ENCODE measurements at places on chromosomes 6 and 20. TPM values are rescaled to one million over a fixed set of nuclear protein-coding genes. Genes with fewer than 3 reads are reported as not detected.
A peak's percentile ranks its signal among the peaks of the same experiment; 100 is the strongest.

- H3K36me3 ChIP-seq, result no peaks in the 10 kb centered on the region
- no peaks in the 10 kb centered on the region for H3K4me1 ChIP-seq
- no peak overlapping the region for H3K27ac ChIP-seq
- no peaks in the 10 kb centered on the region for H3K27me3 ChIP-seq
Observed at GRCh38 chr6:96104910-96105309, 89.1 kb downstream of the FUT9 start.

DNA sequence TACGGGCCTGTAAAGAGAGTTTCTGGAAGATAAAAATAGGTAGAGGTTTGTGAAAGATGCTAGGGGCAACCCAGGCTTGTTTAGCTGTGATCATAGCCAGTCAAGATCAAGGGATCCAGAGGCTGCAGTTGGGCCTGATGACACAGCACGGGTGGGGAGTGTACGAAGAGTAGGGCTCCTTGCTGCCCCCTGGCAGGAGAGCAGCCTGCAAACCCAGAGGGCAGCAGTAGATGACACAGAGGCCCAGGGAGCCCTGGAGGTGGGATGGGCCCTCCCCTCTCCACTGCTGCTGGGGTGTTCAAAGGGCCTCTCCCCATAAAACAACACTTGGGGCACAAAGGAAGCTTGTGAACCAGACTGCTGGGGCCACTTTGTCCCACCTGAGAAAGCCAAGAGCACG, 47.2 kb downstream of the VEGFA start:
- no peak overlapping the region for H3K4me3 ChIP-seq
- no peak overlapping the region for H3K27ac ChIP-seq
- DNase-seq, result no peak
- no peaks in the 10 kb centered on the region for H3K27me3 ChIP-seq

GRCh38 chr6:167760979-167761793, 65.5 kb upstream of the AFDN start:
- peak; percentile 86 for DNase-seq
- peak overlapping the region; percentile 57 for H3K27ac ChIP-seq
- H3K4me3 ChIP-seq, result no peak overlapping the region
- no peaks in the 10 kb centered on the region for H3K4me1 ChIP-seq

GRCh38 chr6:42791706-42792320, 10.0 kb downstream of the BICRAL start:
- H3K4me3 ChIP-seq, result no peak overlapping the region
- peaks cover 9% of the 10 kb centered on the region for H3K4me1 ChIP-seq
- no peaks in the 10 kb centered on the region for H3K36me3 ChIP-seq
- DNase-seq, result no peak

- H3K27ac ChIP-seq, result peak overlapping the region; percentile 90
- DNase-seq, result no peak
- H3K4me1 ChIP-seq, result no peaks in the 10 kb centered on the region
- no peaks in the 10 kb centered on the region for H3K27me3 ChIP-seq
Observed at GRCh38 chr6:35601331-35602132, 87.2 kb downstream of the FKBP5 start.

DNA sequence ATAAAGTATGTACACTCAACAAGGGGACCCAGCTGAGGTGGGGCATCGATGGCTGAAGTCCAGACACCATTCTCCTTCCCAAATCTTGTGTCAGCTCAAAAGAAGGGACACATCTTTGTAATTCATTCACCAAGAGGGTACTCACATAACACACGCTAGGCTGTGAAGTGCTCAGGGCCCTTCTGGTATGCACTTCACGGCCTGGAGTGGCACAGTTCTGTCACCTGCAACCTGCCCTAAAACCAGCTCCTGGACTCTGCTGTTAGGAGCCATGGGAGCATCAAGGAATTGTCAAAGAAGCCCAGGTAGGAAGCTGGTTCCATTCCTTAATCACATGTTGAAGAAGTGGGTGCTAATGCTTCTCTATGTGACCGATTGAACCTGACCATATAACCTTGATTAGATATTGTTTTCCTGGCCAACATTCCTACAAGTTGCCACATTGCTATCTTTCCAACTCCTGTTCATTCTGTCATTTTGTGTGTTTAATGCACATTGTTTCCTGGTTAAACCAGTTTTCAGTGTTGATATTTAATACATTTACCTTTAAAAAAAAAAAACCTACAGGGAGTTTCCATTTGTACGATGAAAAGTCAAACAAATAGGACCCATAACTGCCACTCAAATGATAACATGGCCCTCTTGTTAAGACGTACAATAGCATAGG, 127.3 kb downstream of the TNFRSF21 start:
- H3K27me3 ChIP-seq, result no peaks in the 10 kb centered on the region
- no peak overlapping the region for H3K4me3 ChIP-seq
- H3K4me1 ChIP-seq, result no peaks in the 10 kb centered on the region
- no peaks in the 10 kb centered on the region for H3K36me3 ChIP-seq
- no peak overlapping the region for H3K27ac ChIP-seq

- peaks cover 13% of the 10 kb centered on the region for H3K36me3 ChIP-seq
- no peaks in the 10 kb centered on the region for H3K4me1 ChIP-seq
- H3K4me3 ChIP-seq, result no peak overlapping the region
- DNase-seq, result no peak
- no peaks in the 10 kb centered on the region for H3K27me3 ChIP-seq
Observed at GRCh38 chr6:169778646-169779045, 27.2 kb downstream of the ERMARD start.

- H3K36me3 ChIP-seq, result peaks cover 4% of the 10 kb centered on the region
- H3K27me3 ChIP-seq, result no peaks in the 10 kb centered on the region
- peak; percentile 6 for DNase-seq
- H3K27ac ChIP-seq, result no peak overlapping the region
- H3K4me1 ChIP-seq, result no peaks in the 10 kb centered on the region
- H3K4me3 ChIP-seq, result no peak overlapping the region
Observed at GRCh38 chr20:63611646-63612045, 15.3 kb downstream of the GMEB2 start.

DNA sequence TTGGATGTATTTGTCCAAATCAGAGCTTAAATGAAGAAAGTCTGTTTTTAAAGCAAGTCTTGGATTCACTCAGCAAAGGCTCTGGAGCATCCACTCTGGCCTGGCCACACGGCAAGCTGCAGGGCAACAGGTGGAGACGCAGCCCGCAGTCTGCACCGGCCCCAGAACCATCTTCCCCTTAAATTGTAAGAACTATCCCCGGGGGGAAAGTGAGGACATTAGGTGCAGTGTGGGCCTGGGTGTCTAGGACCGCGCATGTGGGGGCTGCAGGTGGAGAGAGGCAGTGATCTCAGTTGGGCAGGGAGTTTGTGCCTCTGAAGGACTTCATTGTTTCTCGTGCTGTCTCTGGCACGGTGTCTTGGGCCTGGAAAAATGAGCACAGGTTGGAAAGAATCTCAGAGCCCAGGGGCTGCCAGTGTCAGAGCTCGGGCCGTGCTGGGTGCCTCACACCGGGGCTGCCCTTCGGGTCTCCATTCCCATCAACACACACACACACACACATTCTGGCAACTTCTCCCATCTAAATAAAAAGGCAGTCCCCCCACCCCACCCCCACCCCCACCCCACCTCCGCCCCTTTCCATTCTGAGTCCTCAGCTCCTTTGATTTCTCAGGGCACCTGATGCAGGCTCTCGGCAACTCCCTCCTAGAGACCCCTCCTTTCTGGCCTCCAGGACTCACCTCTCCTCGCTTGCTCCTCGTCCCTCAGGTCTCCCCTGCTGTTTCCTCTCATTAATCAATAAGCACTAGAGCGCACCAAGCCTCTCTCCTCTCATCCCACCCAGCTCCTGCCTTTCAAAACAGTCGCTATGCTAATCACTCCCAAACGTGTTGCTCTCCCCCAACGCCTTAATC, 48.4 kb downstream of the FOXF2 start:
- no peak overlapping the region for H3K4me3 ChIP-seq
- no peak overlapping the region for H3K27ac ChIP-seq
- H3K36me3 ChIP-seq, result no peaks in the 10 kb centered on the region
- no peak for DNase-seq

DNA sequence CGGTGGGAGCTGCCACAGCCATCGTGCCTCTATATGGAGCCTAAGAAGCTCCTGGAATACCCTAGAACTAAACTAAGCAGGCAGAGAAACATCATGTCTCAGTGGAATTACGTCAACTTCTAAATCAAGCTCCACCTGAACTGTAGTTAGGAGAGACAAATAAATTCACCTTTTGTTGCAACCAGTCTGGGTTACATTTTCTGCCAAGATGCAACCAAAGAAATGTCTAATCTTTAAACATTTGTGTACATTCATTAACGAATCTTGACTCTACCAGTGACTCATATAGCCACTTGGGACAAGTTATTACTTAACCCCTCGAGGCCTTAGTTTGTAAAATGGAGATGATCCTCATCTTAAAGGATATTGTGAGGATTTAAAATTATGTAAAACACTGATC, 8.9 kb downstream of the PTPRK start:
- H3K27ac ChIP-seq, result peak overlapping the region; percentile 76
- H3K36me3 ChIP-seq, result no peaks in the 10 kb centered on the region
- H3K4me1 ChIP-seq, result no peaks in the 10 kb centered on the region
- no peak overlapping the region for H3K4me3 ChIP-seq

DNA sequence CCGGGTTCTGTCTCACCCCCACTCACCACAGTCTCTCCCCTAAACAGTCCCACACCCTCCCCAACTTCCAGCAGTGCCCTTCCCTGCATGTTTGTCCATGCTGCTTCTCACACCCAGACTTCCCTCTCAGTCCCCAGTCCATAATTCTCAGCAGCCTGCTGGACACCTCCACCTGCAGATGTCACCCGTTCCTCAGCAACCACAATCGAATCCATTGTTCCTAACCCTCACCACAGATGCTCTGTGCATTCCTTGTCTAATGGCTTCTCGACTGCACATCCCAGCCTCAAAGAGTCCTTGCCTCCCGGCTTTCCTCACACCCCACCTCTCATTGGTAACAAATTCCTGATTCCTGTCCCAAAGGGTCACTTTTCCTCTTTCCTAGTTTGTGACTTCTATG, 55.6 kb downstream of the GOPC start:
- no peak overlapping the region for H3K27ac ChIP-seq
- no peak for DNase-seq
- no peaks in the 10 kb centered on the region for H3K27me3 ChIP-seq
- H3K36me3 ChIP-seq, result peaks cover 2% of the 10 kb centered on the region
- no peak overlapping the region for H3K4me3 ChIP-seq
- peaks cover 8% of the 10 kb centered on the region for H3K4me1 ChIP-seq

DNA sequence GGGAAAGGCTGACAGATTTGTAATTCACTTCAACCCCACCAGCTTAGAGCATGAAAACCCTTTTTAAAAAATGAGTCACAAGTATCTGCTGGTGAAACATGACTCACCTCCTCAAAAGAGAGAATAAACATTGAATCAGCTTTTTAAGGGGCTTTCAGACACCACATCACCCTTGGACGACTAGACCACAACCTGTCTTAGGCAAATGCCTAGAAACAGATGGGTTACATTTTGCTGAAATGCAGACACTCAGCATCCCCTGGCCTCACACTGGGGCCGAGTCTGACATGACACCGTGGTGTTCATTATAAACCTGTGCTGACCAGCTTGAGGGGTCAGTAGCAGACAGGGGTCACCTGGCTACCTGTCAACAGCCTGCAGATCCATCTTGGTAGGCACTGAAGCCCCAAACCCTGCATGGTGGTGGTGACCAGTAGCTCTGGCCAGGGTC, 175.3 kb upstream of the CST7 start:
- H3K27me3 ChIP-seq, result no peaks in the 10 kb centered on the region
- no peak overlapping the region for H3K4me3 ChIP-seq
- no peaks in the 10 kb centered on the region for H3K4me1 ChIP-seq
- H3K27ac ChIP-seq, result no peak overlapping the region
- H3K36me3 ChIP-seq, result no peaks in the 10 kb centered on the region

GRCh38 chr20:8658103-8658502, 410.8 kb upstream of the PLCB4 start:
- no peak overlapping the region for H3K4me3 ChIP-seq
- H3K36me3 ChIP-seq, result no peaks in the 10 kb centered on the region
- no peak for DNase-seq
- no peak overlapping the region for H3K27ac ChIP-seq
- H3K27me3 ChIP-seq, result no peaks in the 10 kb centered on the region

- no peaks in the 10 kb centered on the region for H3K27me3 ChIP-seq
- no peak overlapping the region for H3K4me3 ChIP-seq
- no peaks in the 10 kb centered on the region for H3K36me3 ChIP-seq
- no peak for DNase-seq
- no peak overlapping the region for H3K27ac ChIP-seq
- peaks cover 23% of the 10 kb centered on the region for H3K4me1 ChIP-seq
Observed at GRCh38 chr6:134896910-134897309, 53.0 kb downstream of the ALDH8A1 start.

DNA sequence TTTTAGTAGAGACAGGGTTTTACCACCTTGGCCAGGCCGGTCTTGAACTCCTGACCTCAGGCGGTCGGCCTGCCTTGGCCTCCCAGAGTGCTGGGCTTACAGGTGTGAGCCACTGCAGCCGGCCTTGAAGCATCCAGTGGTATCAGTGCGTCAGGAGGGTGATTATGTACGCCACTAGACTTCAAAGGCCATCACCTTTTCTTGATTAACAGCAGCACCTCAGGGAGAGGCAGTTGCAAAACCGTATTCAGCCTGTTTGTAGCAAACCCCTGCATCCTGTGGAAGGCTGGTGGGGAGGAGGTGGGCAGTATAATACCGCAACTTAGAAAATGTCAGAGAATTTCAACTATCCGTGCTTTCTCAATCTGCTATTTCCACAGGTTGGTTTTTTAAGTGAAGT, 27.3 kb upstream of the SHLD1 start:
- H3K27ac ChIP-seq, result no peak overlapping the region
- no peak overlapping the region for H3K4me3 ChIP-seq
- no peaks in the 10 kb centered on the region for H3K36me3 ChIP-seq

DNA sequence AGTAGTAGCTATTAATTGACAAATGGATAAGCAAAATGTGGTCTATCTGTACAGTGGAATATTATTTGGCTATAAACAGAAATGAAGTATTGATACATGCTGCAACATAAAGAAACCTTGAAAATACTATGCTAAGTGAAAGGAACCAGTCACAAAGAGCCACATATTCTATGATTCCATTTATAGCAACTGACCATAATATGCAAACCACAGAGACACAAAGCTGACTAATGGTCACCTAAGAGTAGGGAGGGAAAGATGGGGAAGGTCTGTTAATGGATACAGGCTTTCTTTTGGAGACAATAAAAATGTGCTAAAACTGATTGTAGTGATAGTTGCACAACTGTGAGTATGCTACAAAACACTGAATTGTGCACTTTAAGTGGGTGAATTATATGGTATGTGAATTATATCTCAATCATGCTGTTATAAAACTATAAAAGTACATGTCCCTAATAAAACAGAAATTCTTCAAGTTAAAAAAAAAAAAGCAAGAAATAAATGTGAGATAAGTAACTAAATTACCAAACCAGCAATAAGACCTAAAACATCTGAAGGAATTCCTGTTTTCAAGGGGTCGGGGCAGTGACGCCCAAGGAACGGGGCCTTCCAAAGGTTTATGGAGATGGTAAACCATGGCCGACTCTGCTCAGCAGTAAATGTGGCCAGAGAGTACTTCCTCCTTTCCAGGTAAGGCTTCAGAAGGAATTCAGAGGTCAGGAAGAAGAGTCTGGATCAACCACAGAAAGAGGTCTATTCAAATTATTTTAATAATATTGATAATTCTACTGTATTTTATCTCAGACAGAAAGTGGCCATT, 75.4 kb downstream of the ARHGAP18 start:
- no peak for DNase-seq
- H3K27ac ChIP-seq, result no peak overlapping the region
- H3K36me3 ChIP-seq, result no peaks in the 10 kb centered on the region
- H3K4me3 ChIP-seq, result no peak overlapping the region

L3MBTL1 gene
- total RNA-seq, result 1.2 TPM

NR2E1 gene
- not detected for total RNA-seq

RGS17 gene
- total RNA-seq, result not detected

FAM217A gene
- total RNA-seq, result not detected

TUBB gene
- total RNA-seq, result 258 TPM

TRAPPC3L gene
- total RNA-seq, result not detected

POM121L2 gene
- not detected for total RNA-seq

FAM209B gene
- not detected for total RNA-seq

MYB gene
- not detected for total RNA-seq

COL11A2 gene
- total RNA-seq, result 0.53 TPM

PHACTR1 gene
- 0.20 TPM for total RNA-seq

SIRPB1 gene
- total RNA-seq, result 4.1 TPM

AVP gene
- not detected for total RNA-seq

Measured in right lobe of liver (tissue), 6 donors.